GM04504 (cell line): ENCODE measurements at places on chromosomes 12 and 14.

GRCh38 chr12:124232654-124232987, 62.3 kb upstream of the RFLNA start:
- DNase-seq: no peak

DNA sequence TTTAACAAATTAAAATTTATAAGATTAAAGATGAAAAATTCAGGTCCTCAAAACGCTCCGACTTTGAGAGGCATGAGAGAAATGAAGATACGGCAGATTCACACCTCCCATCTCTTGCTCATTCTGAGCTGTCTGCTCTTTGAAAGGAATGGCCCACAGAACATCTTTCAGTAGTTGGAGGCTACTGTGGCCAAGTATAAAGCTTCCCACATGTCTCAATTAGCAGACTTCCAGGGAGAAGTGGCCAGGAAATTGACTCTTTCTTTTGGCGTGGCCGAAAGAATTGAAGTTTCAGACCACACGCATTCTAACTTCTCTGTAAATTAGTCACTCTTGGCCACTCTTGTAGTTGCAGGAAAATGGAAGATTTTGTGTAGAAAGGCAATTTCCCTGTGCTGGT, 129.2 kb downstream of the DIP2B start:
- DNase-seq: peak; percentile 79

- no peak for DNase-seq
Measured at GRCh38 chr12:79546466-79547043, 144.2 kb downstream of the PAWR start.

DNA sequence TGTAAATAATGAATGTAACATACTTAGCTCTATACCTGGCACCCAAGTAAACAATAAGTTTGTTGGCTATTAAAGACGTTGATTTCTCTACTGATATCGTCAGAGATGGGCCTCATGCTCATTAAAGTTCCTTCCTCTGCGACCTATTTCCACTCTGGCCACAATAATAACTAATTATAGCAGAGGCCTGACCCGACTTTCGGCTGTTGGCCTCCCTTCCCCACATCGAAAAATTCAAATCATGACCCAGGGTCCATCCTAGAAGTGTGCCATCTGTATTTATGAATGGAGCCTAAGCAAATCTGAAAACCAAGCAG, 321 bp upstream of the USP30 start:
- no peak for DNase-seq

GRCh38 chr12:101328917-101329316, 49.0 kb downstream of the UTP20 start:
- no peak for DNase-seq

DNA sequence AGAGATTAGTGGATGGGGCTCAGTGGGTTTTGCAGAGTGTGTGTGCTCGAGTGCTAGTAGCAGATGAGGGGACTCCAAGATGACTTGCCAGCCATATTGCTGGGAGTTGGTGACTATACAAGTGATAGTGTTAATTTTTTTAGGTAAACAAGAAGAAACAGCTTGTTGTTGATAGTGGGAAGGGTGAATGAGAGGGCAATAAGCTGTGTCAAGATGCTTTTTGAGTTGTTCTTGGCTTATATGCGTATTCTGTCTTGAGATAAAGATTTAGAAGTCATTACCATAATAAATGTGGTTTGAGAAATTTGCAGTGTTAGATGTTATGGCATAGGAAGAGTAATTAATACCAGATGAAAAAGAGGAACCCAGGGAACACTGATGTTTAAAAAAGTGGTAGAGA, 75.3 kb downstream of the RCOR1 start:
- no peak for DNase-seq

DNA sequence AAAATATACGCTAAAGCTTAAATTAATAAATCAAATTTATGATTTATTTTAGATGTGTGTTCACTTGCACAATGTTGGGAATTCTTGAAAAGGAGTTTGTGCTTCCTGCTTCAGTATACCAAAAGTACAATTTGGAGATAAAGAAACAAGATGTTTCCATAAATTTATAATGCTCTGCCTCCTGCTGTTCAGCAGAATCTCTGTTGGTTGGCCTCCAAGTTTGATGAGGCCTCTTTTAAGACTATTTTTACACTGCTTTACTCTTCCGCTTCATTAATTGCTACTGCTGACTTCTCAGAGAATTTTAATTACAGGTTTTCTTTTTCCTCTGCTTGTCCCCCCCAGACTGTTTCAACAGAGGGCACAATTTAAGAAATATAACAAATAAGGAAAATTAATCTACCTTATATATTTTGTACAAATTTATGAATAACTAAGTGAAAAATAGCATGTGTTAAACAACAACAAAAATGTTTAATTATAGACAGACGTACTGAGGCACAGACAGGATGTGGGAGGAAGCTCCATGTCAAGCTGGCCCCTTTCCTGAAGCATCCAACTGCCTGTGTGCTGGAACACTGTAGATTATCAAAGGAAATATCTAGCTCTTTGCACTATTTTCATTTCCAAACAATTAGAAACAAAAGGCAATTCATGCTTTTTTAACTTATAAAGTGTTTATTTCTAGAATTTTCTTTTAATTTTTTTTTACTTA, 83.9 kb downstream of the PIK3C2G start:
- no peak for DNase-seq

GRCh38 chr14:92105893-92106142, 564 bp downstream of the ATXN3 start:
- no peak for DNase-seq
